ENCODE measurements at places on chromosomes 1 and 21.

DNA sequence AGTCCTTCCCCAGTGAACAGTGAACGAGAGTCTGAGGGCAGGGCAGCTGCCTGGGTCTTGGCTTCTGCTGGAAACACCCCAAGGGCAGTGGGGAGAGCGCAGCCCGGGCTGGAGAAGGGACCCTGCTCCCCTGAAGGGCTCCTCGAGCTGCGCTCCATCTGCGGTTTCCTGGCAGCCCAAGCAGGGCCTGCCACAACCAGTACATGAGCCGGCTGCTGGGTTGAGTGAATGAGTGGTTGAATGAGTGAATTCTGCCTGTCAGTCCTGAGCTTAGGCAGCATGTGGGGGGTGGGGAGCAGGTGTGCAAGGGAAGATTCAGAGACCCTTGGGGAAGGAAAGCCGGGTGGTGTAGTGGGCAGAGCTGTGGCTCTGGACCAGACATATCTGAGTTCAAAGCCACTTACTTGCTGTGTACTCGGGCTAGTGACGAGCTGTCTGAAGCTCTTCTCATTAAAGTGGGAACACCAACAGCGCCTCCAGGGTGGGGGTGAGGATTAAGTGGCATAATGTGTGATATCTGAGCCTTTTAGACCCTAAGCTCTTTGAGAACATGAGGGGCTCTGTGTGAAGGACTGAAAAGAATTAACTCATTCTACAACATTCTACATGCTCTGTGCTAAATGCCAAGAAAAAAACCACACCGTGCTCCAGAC lies 3.7 kb downstream of the OPRD1 start:
- DNase-seq, result peak; percentile 22

DNA sequence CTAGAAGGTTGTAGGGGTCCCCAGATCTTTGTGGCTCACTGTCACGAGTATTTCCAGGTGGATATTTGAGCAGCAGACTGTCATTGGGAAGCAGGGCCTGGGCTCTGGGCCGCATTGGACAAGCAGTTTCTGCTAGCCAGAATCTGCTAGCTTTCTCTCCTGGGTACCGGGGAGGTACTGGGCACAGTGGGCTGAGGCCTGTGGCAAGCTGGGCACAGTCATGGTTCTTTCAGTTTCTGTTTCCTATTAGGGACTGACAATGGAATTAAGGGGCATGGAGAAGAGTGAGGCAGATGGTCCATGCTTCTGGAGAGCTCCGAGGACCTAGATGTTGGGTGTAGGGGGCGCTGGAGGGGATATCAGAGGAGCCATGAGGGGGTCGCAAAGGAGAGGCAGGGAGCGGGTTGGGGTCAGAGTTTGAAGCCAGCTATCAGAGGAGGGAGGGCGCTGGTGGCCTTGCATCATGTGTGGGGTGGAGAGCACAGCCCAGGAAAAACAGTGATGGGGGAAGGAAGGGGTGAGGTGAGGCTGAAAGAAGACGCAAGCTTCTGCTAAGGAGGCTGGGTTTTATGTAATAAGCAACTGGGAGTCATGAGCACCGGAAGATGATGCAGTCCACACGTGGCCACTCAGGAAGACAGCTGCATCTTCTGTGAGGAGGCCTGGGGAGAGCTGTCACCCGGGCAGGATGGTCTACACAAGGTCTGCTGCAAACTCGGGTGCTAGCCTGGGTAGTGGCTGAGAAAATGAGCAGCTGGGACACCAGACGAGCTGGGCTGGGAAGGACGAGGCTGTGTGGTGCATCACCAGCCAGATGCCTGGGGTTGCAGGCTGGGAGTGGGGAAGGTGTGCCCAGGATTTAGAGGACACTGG lies 72.7 kb downstream of the IER5 start:
- DNase-seq, result no peak

DNA sequence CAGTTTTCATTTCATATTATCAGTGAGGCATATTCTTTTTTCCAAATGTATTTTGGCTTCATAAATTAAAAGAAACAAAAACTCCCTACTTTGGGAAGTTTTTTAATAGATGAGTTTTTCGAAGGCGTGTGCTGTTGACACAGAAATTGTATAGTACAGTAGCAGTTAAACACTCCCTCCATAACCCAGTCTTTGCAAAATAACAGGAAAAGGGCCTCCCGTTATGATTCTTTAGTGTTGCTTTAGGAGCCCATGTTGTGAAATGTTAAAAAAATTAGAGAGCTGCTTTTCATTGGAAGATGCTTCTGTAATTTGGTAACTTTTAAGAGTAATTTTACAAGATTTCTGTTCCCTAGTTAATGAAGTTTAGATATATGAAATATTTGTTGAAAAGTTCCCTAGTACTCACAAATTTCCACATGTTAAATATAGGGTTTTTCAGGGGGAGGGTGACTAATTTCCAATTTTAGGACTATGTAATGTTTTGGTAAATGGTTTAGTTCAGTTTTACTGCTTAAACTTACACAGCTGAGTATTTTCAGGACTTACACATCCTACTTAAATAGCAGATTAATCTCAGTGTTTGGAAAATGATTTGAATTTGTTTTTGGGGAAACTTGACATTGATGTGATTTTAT lies 2.0 kb downstream of the CAMSAP2 start:
- peak; percentile 8 for DNase-seq

- DNase-seq, result no peak
These were observed 18.1 kb upstream of the PTTG1IP start for GRCh38 chr21:44891631-44892031.

DNA sequence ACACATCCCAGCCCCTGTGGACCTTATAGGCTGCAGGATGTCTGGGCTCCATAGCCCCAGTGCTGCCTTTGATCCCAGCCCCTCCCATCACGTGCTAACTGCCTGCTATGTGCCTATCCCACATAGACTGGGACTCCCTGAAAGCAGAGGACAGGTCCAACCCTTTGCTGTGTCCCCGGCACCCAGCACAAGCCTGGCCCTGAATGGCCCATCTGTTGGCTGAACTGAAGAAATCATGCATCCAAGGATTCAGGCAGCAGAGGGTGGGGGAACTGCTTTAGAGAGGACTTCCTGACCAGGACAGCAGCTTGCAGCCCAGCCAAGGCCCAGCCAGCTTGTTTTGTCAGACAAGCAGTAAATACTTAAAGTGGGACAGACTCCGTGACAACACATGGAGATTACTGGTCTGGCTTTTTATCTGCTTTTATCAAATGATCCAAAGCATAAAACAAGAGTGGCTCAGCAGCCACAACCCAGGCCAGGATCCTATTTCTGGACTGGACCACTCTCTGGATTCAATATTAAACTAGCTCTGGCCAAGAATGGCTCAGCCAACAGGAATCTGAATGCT lies 69.3 kb downstream of the GLIS1 start:
- DNase-seq, result no peak

DNA sequence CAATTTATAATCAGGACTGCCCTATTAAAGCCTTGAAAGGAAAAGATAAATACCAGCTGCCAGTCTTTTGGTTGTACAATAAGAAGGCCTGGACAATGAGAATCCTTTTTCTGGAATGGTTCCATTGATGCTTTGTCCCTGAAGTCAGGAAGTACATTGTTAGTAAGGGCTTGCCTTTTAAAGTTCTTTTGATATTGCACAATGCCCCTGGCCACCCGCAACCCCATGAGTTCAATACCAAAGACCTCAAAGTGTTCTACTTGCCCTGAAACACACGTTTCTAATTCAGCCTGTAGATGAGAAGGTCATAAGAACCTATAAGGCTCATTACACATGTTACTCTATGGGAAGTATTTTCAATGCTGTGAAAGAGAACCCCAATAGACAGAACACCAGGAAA lies 112.1 kb downstream of the OLFM3 start:
- DNase-seq, result no peak

DNA sequence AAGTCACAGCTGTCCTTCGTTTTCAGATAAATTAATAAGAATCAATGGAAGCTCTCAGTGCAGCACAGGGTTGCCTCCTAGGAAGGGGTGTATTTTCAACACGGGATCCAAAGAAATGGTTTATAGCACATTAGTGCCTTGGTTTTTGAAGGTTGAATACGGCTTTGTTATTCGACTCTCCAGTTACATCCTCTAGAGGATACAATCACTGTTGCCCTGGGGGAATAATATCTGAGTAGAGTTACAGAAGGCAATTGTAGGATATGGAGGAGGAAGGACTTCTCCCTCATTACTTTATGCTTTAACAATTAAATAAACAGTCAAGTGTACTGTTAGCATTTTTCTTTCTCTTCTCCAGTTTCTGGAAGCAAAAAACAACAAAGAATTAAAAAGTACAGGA lies 14.3 kb upstream of the ZNF326 start:
- DNase-seq, result peak; percentile 89

DNA sequence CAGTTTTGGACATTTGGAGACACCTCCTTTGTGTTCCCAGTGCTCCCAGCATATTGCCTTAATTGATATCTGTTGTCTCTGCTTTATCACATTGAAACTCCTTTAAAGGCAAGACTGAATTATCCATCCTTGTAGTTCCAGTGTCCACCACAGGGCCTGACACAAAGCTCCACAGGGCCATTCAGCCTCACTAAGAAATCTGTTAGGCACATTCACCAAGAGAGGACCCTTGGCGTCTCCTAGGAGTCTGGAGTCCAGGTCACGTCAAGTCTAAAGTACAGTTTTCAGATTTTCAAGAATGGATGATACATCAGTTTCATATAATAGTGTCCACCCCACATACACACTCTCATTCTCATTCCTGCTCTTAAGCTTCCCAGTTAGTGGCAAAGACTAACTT lies 4.8 kb downstream of the ACP6 start:
- no peak for DNase-seq

- DNase-seq, result no peak
These were observed 23.2 kb downstream of the OR13G1 start for GRCh38 chr1:247656221-247656875.
